Stimulated activated memory B cell treated with anti-CD40 and anti-IgM and Interleukin-4, amounts not matched to agents 10 μg/mL and 1 μg/mL and 100 μg/mL, for 72 hours (primary cell): ENCODE measurements at places on chromosomes 2 and 18.

- no peak for ATAC-seq
Measured at GRCh38 chr2:145408980-145409379, 889.1 kb upstream of the ZEB2 start.

GRCh38 chr2:216770717-216771116 is 75.4 kb upstream of the IGFBP5 start:
- no peak for ATAC-seq

DNA sequence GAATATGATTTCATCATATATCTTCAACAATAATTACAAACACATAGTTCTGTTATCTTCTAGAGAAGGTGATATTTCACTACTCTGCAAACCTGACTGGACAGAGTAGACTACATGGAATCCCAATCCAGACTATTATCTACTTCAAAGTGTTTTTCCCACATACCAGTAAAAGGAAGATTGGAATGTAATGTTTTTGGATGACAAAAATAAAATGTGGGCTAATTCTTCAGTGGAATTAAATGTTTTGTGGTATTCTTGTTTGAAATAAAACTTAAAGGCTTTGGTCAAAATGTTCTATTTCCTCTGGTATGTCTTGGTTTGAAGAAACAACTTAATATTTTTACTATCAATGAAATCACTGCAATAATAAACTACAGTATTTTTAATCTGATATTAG is 22.1 kb downstream of the COL5A2 start:
- ATAC-seq, result no peak

- ATAC-seq, result no peak
Measured at GRCh38 chr2:56018267-56018666, 94.7 kb upstream of the EFEMP1 start.

DNA sequence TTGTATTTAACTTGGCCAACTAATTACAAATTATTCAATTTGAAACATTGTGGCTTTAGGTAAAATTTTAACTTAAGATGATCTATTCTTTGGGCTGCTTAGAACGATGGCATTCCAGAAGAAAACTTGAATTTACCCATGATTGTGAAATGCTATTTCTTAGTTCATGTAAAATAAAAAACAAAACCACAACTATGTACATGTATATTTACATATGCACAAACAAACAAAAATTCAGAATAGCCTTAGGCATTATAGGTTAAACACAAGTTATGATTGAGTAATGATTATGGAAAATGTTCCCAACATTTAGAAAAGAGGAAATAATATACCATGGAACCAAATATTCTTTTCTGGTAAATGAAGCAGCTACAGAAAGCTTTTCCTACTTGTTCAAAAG is 3.5 kb upstream of the SMCHD1 start:
- ATAC-seq, result no peak

DNA sequence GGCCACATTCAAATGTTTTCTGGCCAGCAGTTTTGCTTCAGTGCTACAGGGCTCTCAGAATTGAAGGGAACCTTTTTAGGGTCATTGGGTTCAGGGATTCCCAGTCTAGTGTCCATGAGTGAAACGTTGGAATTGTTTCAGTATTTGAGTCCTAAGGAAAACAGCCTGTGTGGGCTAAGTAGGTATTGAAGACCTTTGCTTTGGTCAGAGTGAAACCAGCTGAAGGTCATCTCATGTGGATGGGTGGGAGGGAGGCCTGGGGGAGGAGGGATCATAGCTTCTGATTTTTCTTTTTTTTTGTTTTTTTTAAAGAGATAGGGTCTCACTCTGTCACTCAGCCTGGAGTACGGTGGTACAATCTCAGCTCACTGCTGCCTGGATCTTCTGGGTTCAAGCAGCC is 20.2 kb downstream of the B3GNT2 start:
- no peak for ATAC-seq

GRCh38 chr2:29226808-29227207 is 111.6 kb downstream of the CLIP4 start:
- no peak for ATAC-seq

- no peak for ATAC-seq
Measured at GRCh38 chr2:210392469-210392881, 77.5 kb upstream of the MYL1 start.

- no peak for ATAC-seq
Measured at GRCh38 chr2:205052781-205053180, 507.5 kb downstream of the PARD3B start.

GRCh38 chr2:58055033-58055786 is 8.6 kb downstream of the VRK2 start:
- ATAC-seq, result no peak

DNA sequence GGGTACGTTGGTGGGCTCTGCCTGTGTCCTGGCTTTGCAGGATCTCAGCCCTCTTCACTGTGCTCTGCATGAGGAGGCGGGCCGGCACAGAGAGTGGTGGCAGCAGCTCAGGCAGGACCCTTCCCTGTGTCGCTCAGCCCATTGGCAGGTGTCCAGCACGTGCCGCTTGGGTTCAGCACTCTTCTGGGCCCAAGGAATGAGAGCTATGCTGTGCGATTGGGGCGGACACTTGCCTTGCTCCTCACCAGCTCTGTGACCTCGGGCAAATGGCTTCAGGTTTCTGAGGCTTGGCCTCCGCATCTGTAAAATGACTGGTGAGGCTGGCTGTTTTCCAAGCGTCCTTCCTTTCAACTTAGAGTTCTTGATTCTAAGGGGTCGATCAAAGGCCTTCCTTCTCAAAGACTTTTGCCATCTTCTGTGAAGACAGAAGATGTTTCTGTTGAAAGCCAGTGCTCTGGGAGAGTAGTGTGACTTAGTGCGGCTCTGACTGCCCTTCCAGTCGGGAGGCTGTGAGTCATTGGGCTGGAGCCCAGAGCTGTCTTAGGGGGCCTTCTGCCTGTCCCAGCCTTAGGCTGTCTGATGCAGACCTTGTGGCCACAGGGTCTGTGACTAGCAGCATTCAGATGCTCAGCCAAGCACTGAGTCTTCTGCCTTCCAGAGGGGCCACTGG is 35.6 kb downstream of the GLI2 start:
- no peak for ATAC-seq

GRCh38 chr2:132037527-132038178 is 124.1 kb downstream of the ANKRD30BL start:
- no peak for ATAC-seq

- ATAC-seq, result no peak
Measured at GRCh38 chr2:219527076-219527394, 12.8 kb downstream of the ASIC4 start.
